GDM1 (cell line): ENCODE measurements at places on chromosomes 7 and 10.

DNA sequence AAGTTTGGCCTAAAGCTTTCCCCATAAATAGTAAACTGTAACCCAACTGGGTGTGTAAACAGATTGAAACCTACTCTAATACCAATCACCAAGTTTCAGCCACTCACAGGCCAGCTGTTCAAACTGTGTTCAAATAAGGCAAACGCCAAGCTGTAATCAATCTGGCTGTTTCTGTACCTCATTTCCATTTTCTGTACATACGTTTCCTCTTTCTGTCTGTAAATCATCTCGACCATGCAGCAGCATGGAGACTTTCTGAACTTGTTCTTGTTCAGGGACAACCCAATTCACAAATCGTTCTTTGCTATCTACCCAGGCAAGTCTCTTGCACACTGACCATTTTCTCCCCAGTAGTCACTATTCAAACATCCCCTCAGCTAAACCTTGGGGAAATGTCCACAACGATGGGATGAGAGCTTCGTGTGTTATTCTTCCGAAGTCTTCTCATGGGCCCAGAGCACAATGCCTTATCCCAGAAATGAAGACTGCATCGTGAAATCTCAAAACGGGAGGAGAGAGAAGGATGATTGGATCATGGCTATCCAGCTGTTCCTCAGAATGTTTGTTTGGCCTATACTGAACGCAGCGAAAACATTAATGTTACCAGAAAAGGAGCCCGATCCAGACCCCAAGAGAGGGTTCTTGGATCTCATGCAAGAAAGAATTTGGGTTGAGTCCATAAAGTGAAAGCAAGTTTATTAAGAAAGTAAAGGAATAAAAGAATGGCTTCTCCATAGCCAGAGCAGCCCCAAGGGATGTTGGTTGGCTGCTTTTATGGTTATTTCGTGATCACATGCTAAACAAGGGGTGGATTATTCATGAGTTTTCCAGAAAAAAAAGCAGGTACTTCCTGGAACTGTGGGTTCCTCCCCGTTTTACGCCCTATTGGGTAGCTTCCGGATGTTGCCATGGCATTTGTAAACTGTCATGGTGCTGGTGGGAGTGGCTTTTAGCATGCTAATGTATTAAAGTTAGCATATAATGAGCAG, 86.2 kb downstream of the SLC16A9 start:
- DNase-seq = no peak

DNA sequence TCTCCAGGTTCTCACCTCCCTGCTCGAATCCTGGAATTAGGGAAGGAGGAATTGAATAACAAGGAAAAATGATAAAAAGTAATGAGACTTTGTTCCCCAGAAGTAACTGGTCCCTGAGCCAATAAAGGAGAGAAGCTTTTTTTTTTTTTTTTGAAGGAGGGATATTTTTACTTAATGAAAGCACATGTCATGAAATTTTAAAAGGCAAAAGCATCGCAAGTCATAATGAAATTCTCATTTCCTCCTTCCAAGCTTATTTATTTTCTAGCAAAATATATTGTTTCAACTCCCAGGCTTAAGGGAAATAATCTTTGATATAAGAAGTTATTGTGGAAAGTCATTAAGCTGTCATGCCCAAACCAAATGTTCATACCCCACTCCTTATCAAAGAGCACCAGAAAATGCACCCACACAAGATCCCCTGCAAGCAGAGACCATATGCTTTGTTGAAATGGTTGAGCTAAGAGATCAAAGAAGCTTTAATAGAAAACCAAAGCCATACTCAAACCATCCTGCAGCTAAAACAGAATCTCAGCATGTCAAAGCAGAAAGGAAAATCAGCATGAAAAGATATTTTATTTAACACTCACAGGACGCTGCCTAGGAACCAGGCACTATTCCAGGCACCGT, 16.7 kb upstream of the ABCC2 start:
- DNase-seq = no peak

GRCh38 chr7:158820656-158821055, 8.7 kb downstream of the ESYT2 start:
- no peak for DNase-seq

- no peak for DNase-seq
Observed at GRCh38 chr10:28125701-28126100, 126.8 kb upstream of the ODAD2 start.

DNA sequence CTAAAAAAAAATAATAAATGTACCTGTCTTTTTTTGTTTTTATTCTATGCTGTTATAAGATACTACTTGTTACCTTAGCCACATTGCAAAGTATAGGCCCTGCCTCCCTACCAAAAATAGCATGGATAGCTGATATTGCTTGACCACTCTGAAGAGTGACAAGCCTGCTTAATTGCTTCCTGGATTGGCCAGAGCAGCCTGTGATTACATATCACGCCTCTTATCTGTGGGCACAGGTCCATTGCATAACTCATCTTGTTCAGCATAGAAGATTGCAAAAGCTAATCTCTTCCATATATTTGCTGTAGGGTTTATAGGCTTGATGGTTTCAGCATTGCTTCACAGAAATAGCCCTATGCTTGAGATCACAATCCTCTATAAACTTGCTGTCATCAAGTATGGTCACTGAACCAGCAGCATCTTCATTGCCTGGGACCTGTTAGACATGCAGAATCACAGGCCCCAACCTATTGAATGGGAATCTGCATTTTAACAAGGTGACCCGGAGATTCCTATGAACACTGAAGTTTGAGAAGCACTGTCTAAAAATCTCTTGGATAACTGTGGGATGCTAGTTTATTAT, 280.8 kb upstream of the CDC14C start:
- DNase-seq = no peak

DNA sequence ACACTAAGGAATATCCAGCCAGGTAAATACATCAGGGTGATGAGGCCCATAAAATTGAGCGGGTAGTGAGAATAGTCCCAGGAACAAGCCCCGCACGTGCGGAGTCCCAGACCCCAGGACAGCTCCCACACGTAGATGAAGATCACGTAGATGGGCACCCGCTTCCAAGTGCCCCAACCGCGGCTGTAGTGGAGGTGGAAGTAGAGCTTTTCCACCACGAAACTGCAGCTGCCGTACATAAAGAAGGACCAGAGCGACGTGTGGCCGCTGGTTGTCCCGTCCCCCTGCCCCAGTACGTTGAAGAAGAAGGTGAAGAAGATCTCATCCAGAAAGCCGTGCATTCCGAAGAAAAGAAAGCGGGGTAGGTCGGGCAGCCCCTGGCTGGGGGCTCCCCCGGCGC, 948 bp downstream of the TMEM229A start:
- no peak for DNase-seq

- DNase-seq = no peak
Observed at GRCh38 chr7:47423196-47423595, 158.7 kb downstream of the TNS3 start.

DNA sequence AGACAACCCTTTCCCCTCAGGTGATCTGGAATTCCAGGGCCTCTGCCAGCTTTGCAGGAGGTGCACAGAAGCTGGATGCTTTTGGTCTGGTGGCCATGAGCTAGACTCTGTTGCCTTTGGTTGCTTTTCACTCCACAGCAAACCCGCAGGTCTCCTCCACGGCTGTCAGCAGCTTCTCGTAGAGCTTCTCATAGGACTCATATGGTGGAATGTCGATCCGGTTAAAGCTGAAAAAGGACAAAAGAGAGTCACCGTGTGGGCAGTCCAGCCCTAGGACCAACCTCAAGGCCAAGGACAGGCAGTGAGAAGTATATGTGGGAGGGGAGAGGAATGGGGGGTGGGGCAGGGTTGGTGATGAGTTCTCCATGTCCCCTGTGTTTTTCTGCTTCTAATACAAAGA, 113.5 kb downstream of the SMURF1 start:
- DNase-seq = no peak

DNA sequence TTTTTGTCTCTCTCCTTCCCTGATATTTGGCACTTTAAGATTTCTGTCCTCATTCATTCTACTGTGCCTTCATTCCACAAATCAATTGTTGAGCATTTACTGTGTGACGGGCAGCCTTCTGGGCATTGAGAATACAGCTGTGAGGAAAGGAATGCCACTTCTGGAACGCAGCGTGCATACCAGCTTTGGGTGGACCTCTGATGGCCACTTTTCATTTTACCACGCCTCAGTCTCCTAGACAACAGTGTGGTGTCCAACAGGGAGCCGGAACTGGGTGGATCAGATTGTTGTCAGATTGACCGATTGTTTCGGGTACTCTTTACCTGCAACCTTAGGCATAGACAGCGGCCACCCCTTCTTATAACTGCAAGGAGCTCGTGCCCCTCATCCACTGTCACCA, 222.7 kb upstream of the DPP6 start:
- DNase-seq = no peak

DNA sequence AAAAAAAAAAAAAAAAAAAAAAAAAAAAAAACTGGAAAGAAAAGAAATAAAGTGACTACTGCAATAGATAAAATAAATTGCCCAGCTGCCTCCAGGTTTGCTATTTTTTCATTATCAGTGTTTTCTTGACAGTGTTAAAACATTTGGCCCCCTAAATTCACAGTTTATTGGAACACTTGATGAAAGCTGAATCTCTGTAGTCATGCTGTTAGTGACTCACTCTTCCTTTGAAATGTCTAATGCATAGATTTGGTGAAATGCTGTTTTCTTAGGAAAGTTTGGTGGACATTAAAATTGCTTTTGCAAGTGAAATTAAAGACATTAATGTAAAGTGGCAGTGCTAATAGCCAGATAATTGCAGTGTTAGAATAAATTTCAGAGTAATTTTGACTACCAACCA, 785.2 kb downstream of the NRG3 start:
- no peak for DNase-seq

DNA sequence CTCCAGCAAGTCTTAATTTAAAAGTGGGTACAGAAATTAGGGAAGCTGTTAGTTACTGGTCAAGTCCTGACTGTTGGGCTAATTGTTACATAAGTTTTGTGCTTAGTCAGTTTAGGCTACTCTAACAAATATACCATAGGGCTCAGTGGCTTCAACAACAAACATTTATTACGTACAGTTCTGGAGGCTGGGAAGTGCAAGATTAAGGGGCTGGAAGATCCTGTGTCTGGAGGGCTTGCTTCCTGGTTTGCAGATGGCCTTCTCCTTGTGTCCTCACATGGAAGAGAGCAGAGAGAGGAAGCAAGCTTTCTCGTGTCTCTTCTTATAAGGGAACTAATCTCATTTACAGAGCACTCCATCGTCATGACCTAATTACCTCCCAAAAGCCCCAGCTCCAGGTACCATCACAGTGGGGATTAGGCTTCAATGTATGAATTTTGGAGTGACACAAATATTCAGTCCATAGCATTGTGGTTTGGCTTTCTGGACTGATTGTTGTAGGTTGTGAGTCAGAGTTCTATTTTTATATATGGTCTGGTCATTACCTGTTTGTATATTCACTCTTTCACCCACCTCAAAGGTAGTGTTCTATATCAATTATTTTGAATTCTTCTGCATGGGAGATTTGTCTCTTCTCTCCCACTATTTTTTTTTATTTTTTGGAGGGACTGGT, 17.1 kb downstream of the ST7 start:
- no peak for DNase-seq

- no peak for DNase-seq
Observed at GRCh38 chr10:114753126-114753525, 68.5 kb upstream of the FHIP2A start.

DNA sequence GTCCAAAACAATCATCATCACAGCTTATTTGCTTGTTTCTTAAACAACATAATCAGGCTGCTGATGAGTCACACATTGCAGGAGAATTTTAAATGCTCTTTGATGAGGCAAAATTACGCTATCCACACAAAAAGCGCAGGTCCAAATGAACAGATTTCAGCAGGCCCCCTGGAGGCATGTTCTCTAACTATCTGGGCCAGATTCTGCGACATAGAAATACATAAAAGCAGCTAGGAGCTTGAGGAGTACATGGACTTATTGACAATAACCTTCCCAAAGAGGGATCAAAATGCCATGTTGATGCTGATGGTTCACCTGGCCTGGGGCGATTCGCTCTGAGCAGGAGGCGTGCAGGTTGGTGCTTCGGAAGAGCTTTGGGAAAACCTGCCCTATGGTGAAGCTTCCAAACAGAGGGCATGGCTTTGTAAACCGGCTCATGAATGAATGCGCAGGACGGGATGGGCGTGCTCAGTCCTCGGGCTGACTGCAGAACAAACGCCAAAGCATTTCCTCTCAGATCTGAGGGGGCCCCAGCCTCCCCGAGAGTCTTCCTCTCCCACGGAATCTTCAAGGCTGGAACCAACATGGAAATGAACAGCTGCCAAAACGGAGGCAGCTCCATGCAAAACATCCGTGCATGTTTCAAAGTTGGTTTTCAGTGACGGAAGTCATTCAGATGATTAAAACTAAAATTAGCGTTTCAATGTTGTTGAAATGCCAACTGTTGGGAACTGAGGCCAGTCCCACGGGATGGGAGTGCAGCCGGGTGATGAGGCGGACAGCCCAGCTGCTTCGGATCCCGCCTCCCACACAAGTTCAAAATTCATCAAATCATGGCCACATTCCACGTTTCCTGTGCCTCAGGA, 179.6 kb downstream of the TCERG1L start:
- no peak for DNase-seq

GRCh38 chr10:4514445-4515108, 311.4 kb upstream of the AKR1E2 start:
- peak; percentile 34 for DNase-seq

DNA sequence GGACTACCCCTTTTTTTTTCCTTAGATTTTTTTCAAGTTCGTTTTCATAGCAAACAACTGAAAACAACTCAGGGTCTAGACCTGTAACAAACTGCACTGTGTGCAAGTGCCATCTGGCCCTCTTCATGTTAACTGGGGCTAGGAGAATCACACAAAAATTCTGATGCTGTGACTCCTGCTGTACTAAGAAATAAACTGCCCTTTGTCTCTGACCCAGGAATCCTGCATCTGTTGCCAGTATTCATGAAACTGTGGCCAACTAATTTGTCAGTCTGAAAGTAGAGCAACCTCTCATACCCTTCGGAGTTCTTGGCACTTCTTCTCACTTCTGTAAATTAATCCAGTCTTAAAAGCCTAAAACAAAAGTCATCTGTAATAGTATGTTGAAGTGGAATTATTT, 218.4 kb upstream of the PCDH15 start:
- no peak for DNase-seq

DNA sequence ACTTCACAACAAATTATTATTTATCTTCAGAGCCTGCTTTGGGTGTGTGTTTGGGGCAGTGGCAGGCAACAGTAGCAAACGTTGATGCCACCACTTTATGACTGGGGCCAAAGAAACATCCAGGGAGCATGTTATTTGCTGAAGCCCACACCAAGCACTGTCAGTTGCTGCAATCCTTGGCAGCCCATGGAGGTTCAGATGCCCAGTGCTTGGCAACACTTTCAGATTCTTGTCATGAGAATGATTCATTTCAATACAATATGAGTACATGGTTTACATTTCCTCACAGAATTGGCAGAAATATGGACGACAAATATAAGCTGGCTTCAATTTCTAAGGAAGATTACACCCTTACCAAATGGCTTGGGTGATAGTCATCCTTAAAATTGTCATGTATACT, 46.5 kb upstream of the GLI3 start:
- no peak for DNase-seq

GRCh38 chr7:39033885-39034624, 56.3 kb downstream of the POU6F2 start:
- DNase-seq = no peak
